ENCODE measurements at places on chromosomes 1 and 21.

DNA sequence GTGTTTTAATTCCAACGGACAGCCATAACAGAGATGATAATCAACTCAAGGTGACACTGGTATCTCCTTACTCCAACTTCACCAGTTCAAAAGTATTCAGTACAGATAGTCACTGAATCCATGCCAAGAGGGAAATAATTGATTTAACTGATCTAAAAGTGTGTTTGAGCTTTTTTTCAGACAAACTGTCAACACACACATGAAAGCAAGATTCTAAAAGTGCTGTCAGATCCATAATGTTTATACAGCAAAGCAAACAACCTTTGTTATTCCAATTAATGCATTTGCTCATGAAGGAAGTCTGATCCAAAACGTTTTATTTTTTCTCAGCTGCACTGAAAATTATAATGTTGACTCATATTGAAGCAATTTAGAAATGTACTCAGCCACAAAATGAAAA, 5.9 kb upstream of the PRKAA2 start:
- DNase-seq = no peak

- no peak for DNase-seq
Observed at GRCh38 chr1:169487561-169487960, 1.8 kb upstream of the SLC19A2 start.

DNA sequence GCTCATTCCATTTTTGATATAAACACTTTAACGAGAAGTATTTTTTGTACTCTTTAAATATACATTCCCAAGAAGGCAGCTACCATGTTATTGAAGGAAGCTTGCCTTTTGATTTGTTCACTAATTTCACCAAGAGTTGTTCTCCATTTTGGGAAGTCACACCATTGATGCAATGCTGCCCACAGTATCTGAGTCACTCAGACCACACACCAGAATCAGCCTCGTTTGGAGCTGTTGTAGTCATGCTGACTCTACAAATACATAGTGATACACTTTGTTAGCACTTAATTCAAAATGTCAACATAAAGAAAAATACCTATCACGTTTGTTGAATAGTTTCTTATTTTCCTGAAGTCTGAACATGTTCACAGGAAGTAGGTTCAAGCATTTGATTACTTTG, 78.7 kb downstream of the PAPPA2 start:
- no peak for DNase-seq

DNA sequence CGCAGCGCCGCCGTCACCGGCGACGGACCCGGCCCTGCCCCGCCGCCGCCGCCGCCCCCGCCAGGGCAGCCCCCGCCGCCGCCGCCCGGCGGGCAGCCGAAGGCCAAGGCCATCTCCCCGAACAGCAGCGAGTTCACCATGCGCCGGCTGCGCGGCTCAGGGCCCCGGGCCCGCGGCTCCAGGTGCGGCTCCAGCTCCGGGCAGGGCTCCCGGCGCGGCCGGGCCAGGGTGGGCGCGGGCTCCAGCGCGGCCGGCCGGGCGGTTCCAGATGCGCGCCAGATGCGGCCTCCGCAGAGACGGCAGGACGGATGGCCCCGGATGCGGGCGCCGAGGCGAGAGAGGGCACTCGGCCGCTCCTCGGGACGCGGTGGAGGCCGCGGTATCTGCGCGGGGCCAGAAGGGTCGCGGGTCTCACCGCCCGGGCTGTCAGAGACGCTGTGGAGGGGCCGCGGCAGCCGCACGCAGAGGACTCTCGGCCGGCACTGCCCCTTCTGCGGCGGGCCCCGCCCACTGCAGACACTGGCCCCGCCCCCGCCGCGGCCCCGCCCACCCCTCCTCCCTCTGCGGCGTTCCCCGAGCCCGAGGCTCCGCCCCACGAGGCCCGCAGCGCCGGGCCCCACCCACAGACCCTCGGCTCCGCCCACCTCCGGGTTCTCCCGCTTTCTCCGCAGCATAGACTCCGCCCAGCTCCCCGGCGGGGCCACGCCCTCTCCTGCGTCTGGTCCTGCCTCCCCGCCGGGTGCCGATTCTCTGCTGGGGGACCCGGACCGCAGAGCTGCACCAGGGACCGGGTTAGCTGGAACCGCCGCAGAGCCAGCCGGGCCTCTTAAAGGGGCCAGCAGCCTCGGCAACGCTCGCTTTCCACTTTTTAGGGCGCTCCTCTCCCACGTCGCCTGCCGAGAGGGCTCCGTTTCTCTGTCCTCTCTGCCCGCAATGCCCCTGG, at the start of gene IFFO2:
TSS of gene IFFO2 (minus strand) at position 484 of the 943 bp plus-strand sequence. CDS start at position 140, 344 bp downstream.
- DNase-seq = peak; percentile 99

DNA sequence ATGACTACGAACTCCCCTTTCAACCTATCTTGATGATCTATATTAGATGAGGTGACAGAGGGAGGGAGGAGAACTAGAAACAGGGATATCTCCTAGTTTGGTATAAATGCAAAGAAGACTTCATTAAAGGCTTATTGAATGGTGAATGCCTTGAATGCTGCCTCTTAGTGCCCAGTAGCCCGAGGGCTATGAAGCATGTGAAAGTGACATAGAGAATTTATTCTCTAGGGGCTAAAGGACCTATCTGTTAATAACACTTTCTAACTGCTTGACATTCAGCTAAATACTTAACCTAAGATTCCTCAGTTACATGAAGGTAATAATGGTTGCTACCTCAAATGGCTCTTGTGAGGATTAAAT, 764.1 kb downstream of the LTN1 start:
- no peak for DNase-seq

DNA sequence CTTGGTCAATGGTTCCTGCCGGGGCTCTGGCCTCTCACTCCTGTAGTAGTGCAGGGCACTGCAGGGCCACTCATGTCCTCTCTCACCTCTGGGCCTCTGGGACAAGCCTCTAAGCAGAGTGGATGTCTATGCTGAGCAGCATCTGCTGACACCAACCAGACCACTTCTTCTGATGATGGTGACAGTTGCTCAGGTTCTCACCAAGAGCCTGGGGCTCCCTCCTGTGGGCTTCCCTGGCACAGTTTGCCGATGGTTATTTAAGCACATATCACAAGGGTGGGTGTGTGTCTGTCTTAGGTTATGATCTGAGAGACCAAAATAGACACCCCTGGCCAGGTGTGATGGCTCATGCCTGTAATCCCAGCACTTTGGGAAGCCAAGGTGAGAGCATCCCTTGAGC, 17.4 kb upstream of the GPR137B start:
- no peak for DNase-seq

- DNase-seq = no peak
Observed at GRCh38 chr1:89794406-89794805, 26.4 kb upstream of the LRRC8D start.

- no peak for DNase-seq
Observed at GRCh38 chr1:209231476-209232156, 351.9 kb upstream of the CAMK1G start.

- no peak for DNase-seq
Observed at GRCh38 chr1:31744165-31744888, 19.8 kb downstream of the ADGRB2 start.

- DNase-seq = no peak
Observed at GRCh38 chr1:224177356-224177999, 5.6 kb upstream of the DEGS1 start.

DNA sequence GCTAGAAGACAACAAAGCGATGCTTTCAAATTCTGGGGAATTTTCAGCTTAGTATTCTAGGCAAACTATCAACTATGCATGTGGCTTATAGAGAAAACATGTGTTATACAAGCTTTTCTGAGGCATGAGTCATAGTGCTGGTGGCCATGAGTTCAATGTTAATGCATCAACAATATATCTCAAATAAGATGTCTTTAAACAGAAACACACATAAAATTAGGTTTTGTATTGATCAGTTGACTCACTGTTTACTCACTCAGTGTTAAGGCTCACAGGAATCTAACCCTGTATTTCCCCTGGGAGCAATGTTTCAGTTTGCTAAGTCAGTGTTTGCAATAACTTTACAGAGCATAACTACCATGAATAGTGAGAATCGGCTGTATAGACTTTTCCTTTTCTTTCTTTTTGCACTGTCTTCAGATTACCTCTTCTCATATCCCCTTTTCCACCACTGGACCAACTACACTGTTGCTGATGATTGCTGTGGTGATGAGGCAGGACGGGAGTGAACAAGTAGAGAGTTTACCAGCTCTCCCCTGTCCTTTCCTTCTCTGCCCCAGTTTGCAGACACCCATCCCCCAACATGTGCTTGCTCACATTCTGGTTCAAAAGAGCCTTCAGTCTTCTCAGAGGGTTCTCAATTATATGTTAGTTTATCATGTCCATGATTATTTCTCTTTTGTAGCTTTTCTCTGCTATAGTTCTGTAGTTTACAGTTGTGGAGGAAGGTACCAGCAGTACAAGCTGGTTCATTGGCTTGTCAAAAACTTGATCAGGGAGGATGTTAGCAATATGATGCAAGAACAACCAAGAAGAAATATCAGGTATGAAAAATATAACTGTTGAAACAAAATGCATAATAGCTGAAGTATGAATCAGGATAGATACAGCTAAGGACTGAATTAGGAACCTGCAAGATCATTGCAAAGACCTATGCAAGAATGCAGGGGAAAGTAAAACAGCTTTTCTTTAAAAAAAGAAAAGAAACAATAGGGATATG, 23.9 kb downstream of the CD2 start:
- no peak for DNase-seq

DNA sequence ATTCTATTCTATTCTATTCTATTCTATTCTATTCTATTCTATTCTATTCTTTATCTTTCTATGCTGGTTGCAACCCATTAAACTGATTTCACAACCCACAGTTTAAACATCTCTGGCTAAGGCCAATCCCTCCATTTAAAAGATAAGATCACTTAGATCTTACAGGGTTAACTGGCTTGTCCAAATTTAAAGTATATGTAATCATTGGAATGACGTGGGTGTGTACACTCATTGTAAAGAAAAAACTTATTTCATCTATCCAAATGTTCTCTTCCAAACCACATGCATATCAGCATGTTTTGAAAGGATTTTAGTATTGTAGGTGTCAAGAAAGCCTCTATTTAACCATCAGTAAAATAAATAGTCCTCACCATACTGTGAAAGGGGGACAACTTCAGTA, 299.6 kb upstream of the RUNX1 start:
- DNase-seq = no peak

DNA sequence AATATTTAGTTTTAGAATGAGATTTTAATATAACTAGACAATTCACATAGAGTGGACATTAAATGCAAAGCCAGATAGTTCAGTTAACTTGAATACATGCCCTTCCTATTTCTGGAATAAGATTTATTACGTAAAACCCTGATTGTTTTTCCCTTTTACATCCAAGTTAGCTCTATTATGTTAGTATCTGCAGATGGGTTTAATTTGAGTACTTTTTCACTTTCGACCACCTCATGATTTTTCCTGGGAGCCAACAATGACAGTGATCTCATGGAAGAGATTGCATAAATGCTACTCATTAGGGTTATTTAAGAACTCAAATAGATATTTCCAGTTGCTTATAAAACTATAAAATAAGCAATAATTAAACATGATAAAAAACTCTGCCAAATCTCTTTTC, 199.4 kb upstream of the PTGFR start:
- DNase-seq = no peak

DNA sequence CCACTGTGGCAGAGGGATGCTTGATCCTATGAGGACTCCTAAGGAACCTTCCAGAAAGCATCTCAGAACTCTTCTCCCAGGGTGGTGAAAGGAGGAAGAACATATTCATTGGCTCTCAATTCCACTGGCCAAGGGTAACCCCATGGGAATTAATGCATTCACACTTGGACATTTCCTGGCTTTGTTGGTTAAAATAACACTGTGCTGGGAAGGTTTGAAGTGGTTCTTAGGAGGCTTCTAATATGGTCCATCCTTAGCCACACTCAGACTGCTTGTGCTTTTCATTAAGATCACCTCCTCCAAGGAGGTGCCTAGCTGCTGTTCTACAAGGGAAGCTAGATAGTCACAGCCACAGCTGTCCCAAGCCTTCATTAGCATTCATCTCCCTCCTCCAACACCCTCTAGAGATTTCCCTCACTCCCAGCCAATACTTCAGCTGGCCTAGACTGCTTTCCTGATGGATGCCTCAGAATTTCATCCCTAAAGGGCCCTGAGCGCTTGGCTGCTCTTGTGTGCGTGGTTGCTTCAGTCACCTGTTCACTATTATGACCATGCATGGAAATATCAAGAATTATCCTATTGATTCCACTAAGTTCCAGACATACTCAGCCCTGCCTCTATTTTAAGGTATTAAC, 544.4 kb downstream of the PLPP3 start:
- no peak for DNase-seq

DNA sequence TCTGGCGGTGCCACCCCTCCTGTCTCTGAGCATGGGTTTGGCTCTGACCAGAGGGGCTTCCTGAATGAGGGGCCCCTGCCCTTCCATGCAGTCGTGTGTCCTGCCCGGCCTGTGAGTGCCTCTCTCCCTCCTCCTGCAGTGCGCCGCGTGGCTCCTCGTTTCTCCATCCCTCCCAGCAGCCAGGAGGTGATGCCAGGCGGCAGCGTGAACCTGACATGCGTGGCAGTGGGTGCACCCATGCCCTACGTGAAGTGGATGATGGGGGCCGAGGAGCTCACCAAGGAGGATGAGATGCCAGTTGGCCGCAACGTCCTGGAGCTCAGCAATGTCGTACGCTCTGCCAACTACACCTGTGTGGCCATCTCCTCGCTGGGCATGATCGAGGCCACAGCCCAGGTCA, 57.9 kb downstream of the PTPRF start:
- DNase-seq = no peak

DNA sequence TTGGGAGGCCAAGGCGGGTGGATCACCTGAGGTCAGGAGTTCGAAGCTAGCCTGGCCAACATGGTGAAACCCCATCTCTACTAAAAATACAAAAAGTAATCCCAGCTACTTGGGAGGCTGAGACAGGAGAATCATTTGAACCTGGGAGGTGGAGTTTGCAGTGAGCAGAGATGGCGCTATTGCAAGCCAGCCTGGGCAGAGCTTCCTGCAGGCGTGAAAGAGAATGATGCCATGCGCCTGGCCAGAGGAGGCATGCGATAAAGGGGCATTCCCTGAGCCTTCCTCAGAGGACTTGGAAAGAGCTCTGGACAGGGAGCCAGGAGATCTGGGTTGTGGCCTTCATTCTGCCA, 3.2 kb downstream of the E2F2 start:
- no peak for DNase-seq

DNA sequence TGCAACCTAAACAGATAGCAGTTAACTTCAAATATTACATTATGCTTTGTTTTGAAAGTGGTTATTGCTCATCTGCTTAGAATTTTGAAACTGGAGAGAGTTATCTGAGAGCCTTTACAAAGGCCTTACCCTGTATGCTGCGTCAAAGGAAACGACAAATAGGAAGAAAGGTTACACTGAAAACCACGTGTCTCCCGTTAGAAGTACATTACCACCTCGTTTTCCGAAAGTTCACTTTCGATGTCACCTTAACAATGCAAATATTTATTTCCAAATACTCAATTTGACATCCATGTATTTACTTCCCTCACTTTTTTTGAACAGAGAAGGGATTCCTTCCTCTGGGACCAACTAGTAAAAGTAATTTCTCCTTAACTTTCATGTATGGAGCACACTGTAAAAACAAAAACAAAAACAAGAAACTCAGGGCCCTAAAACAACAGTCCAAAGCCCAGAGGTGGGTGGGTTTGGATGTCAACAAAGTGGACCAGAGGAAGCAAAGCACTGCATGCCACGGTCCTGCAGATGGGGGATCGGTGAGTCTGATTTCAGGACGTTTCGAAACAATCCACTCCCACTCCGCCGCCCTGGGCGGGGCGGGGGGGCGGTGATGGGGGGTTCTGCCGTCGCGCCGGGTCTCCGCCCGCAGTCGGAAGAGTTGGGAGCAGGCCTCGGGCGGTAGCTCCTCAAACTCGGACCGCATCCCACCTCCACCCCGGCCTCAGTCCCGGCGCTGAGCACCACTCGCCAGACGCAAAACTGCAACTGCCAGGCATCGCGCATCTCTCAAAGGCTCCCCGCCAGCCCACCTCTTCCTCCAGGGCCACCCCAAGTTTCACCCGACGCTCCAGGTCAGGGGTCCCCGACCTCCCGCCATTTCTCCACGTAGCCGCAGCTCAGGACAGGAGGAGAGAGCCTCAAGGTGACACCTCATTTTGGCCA, 841 bp downstream of the ADSS2 start:
- peak; percentile 81 for DNase-seq
